ENCODE measurements at places on chromosomes 13 and 19.

DNA sequence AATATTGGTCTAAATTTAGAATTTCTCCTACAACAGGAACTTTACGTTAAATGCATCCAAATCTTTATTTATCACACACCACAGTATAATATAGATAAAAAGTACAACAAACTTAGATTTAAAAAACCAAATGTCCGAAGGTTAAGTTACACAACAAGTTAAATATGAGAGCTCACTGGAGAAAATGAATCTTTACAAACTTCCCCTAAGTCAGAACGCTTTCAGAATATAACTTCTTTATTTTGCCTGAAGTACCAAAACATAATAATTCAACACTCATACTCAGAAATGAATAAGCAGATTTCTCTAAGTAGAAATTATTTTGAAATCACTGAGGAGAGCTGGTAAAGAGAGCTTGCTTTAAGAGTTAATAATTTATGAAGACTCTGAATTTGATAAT, 33.8 kb downstream of the TSC22D1 start:
- no peak for DNase-seq

GRCh38 chr13:109214393-109214792, 572.0 kb downstream of the IRS2 start:
- DNase-seq, result peak; percentile 14

DNA sequence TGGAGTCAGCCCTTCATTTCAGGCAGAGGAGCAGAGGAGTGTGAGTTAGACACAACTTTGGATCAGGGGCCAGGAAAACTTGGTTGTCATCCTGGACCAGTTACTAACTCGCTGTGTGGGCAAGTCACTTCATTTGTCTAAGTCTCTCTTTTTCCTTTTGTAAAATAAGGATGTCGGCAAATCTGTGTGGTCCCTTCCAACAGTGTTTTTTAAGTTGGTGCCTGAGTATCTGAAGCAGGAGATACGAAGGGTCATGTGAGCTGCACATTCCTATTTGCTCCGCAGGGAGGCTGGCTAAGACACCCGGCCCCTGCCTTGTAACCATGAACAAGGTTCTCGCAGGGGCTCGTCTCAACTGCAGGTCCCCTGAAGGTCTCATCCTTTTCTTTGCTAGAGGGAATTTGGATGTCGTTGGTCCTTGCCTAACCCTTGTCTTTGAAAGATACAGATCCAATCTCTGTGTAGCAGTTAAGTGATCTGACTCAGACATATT, 64.3 kb downstream of the LRCH1 start:
- peak; percentile 30 for DNase-seq

DNA sequence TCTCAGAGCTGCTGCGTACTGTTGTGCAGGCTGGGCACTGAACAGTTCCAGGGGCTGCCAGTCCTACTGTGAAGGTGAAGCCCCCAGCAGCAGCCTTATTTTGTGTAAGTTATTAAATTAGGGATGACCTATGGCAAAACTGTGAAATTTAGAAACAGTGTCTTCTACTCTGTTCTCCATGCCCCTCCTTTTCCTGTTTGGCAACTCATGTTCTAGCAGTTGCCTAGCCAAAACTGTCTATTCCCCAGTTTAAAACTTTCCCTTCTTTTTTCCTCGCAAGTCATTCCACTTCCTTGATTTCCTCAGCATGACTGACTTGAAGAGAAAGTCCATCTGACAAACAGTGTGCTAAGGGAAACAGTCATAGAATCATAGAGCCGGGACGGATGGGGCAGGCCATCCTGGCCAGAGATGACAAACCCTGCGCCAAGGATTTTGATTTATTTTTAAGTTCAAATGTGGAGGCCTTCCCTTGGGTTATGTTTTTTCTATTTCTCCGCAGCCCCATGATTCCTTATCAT, 78.1 kb upstream of the OLFM4 start:
- no peak for DNase-seq

DNA sequence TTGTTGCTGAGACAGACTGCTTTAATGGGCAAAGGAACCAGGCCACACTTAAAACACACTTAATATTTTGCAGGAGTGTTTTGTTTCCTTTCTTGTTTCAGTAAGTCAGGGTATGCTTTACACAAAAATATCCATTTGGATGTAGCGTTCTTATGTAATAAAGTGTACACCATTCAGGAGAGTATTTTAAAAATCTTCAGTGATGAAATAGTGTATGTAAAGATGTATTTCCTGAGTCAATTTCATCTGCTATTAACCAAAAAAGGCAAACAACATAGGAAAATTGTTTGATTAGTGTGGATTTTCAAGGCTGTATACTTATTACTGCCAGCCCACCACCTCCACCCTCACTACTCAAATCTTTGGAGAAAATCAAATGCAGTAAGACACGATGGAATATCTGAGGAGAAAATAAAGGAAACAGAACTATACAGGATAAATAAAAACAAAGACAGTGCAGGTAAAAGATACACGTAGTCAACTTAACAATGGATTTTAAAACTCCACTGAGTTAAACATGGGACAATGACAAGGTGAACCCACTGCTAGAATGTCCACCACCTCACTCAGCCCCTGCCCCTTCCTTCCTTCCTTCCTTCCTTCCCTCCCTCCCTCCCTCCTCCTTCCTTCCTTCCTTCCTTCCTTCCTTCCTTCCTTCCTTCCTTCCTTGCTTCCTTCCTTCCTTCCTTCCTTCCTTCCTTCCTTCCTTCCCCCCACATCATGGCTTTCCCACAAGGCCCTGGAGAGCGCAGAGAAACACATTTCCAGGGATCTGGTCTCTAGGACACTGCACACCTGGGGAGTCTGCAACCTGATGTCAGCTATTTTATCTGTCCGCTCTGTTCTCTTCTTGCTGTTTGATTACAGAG, 360.3 kb downstream of the IRS2 start:
- DNase-seq, result no peak

DNA sequence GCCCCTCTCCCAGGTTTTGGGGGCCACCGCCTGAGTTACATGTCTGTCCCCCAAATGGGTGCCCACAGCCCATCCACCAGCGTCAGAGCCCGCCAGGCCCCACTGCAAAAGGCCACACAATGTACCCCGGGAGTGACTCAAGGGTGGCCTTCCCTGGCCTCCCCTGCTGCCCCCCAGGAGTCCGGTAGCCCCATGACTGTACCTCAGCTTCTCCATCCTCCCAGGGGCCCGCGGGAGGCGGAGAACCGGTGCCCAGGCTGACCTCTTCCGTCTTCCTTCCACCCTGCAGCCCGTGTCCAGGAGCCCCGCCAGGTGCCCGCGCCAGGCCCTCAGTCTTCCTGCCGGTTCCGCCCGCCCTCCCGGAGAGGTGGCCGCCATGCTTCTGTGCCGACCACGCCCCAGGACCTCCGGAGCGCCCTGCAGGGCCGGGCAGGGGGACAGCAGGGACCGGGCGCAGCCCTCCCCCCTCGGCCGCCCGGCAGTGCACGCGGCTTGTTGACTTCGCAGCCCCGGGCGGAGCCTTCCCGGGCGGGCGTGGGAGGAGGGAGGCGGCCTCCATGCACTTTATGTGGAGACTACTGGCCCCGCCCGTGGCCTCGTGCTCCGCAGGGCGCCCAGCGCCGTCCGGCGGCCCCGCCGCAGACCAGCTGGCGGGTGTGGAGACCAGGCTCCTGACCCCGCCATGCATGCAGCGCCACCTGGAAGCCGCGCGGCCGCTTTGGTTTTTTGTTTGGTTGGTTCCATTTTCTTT, 10.3 kb downstream of the CBARP start:
- no peak for DNase-seq

- DNase-seq, result peak; percentile 27
Measured at GRCh38 chr19:18514800-18515682, 6.8 kb downstream of the ELL start.

DNA sequence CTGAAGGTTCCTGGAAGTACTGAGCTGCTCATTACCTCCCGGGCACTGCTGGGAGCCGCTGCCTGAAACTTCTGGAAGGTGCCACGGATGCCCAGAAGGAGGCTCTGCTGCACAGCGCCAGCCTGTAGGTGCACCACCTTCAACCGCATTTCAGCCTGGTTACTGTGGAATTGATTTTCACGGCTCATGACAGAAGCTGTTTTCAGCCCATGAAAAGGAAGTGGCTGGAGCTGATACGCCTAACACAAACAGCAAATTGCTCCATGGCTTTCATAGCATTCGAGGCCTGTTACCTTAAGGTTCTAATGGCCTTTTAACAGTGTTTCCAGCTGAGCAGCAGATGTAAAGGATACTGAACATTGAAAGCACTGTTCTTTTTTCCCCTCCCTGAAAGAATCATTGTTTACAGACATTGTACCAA, 22.0 kb downstream of the GPC6 start:
- DNase-seq, result peak; percentile 62

DNA sequence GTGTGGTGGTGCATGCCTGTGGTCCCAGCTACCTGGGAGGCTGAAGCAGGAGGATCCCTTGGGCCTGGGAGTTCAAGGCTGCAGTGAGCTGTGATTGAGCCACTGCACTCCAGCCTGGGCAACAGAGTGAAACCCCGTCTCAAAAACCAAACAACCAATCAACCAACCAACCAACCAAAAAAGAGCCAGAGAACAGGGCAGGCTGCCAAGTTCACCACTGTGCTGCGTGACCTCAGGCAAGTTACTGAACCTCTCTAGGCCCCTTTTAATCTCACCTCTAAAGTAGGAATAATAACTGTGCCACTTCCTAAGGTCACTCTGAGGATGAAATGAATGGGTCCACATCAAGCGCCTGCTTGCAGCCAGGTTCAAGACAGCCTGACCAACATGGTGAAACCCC, 16.9 kb downstream of the TJP3 start:
- DNase-seq, result no peak

DNA sequence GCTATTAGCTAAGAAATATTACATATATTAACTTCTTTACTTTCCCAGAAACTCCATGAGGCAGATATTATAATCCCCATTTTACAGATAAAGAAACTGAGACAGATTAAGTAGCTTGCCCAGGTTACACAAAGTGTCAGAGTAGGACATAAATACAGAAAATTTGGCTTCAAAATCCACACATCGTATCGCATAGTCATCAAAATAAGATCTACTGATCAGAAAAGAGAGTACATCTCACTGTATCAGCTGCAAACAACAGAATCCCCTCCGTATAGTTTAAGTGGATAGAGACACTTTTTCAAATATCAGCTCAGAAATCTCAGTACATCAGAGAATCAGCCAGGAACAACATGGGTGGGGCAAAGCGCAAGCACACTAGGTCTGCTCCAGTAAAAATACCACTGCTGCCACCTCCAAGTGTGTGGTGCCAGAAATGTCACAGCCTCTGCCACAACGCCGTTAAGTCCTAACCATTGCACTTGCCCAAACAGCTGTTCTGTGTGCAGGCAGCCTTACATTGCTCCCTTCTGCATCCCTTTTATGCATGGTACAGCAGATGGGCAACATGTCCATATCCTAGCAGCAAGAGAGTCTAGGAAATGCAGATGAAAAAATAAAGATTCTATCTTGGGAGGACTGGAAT, 204.8 kb downstream of the KLF12 start:
- no peak for DNase-seq

- DNase-seq, result no peak
Measured at GRCh38 chr13:35804901-35805300, 326.3 kb downstream of the DCLK1 start.

GRCh38 chr19:16386619-16387240, 62.1 kb downstream of the KLF2 start:
- peak; percentile 65 for DNase-seq

GRCh38 chr19:4357095-4357797, 13.9 kb downstream of the MPND start:
- no peak for DNase-seq

DNA sequence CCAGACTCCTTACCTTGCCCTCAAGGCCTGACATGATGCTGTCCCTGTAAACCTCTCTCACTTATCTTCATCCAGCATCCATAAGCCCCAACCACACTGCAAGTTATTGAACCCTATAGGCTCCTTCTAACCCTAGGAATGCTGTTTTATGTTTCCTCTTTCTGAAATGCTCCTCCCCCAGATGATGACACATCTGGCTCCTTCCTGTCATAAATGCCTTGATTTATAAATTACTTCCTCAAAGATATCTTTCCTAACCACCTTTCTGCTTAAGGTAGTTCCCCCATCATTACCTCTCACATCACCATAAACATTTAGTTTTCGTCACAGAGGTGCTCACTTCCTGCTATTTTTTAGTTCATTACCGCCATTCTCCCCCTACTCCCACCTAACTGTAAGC, 12.3 kb downstream of the RUBCNL start:
- DNase-seq, result no peak

GRCh38 chr13:29947839-29948238, 97.4 kb upstream of the UBL3 start:
- DNase-seq, result no peak

- peak; percentile 51 for DNase-seq
Measured at GRCh38 chr19:43316591-43317319, 36.7 kb upstream of the CD177 start.

DNA sequence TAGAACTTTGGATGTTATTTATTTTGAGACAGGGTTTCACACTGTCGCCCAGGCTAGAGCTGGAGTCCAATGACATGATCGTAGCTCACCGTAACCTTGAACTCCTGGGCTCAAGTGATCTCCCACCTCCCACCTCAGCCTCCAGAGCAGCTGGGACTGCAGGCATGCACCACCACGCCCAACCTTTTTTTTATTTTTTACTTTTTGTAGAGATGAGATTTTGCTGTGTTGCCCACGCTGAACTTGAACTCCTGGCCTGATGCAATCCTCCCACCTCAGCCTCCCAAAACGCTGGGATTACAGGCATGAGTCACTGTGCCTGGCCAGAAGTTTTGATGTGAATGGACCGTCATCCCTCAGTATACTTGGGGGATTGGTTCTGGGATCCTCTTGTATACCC, 13.7 kb downstream of the ANKRD27 start:
- no peak for DNase-seq

- peak; percentile 71 for DNase-seq
Measured at GRCh38 chr13:98539666-98540065, 37.2 kb downstream of the STK24 start.
